ENCODE measurements at places on chromosomes 4 and X.
A peak's percentile ranks its signal among the peaks of the same experiment; 100 is the strongest.

DNA sequence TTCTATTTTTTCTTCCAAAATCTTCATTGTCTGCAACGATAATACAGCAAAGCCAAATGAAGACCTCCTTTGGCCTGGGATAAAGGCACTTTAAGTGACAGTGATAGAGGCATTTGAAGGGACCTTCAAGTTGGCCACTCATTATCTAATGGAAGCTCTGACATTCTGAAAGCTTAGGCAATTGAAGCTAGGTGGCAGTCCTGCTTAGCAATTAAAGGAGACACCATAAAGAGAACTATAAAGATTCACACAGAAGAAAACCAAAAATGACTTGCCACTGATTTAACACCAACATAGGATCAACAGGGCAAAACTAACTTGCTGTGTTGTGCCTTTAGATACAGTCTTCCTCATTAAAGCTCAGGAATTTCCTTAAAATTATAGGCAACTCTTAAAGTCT, 103.3 kb upstream of the TSPAN7 start:
- DNase-seq = no peak

DNA sequence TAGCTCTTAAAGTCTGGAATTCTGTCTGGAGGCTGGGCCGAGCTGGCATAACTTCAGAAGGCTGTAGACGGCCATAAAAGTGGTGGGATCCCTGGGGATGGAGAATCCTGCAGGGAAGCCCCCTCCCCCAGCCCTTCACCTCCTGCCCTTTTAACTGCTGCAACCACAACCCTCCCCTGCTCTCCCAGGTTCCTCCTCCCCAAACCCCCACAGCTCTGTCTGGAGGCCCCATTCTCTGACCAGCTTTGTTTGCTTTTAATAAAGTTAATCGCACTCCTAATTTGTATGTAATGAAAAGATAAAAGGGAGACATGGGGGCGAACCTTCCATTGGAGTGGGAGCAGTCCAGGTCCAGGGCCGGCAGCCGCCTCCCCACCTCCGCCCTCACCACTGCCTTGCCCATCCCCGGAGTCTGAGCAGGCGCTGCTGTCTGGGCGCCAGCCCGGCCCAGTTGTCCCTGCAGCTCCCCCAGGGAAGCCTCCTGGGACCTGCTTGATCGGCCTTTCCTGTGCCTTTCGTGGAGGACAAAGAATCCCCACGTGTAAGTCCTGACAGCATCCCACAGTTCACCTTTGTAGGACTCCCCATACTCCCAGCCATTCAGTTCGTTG, 84.3 kb downstream of the PJA1 start:
- DNase-seq = no peak

- no peak for DNase-seq
These were observed 93.5 kb upstream of the GUCY1A1 start for GRCh38 chr4:155573126-155573525.

- DNase-seq = no peak
These were observed at the start of gene IGSF1 for GRCh38 chrX:131288738-131289511. TSS of gene IGSF1 (minus strand) at chrX:131289306. CDS start at chrX:131286674, 2,632 bp downstream.

DNA sequence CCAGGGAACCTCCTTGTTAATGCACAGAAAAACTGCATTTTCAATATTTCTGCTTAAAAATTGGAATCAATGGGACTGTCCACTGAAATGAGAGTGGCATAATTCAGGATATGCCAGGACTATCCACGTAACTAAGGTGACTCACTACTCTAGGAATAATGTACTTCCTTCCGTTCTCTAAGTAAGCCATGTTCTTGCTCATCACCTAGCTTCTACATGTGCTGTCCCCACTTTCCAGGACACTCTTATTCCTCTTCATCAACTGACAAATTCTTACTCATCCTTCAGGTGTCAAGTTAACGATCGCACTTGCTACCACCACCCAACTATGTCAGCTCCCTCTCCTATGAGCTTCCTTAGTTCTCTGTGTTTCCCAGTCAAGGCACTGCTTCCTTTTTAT, 342.8 kb upstream of the F9 start:
- DNase-seq = no peak

GRCh38 chr4:38574559-38575333, 89.3 kb upstream of the KLF3 start:
- peak; percentile 72 for DNase-seq

- DNase-seq = no peak
These were observed 35.9 kb upstream of the CXorf38 start for GRCh38 chrX:40683245-40683644.

- no peak for DNase-seq
These were observed 376 bp upstream of the C4orf36 start for GRCh38 chr4:86892636-86892960.

DNA sequence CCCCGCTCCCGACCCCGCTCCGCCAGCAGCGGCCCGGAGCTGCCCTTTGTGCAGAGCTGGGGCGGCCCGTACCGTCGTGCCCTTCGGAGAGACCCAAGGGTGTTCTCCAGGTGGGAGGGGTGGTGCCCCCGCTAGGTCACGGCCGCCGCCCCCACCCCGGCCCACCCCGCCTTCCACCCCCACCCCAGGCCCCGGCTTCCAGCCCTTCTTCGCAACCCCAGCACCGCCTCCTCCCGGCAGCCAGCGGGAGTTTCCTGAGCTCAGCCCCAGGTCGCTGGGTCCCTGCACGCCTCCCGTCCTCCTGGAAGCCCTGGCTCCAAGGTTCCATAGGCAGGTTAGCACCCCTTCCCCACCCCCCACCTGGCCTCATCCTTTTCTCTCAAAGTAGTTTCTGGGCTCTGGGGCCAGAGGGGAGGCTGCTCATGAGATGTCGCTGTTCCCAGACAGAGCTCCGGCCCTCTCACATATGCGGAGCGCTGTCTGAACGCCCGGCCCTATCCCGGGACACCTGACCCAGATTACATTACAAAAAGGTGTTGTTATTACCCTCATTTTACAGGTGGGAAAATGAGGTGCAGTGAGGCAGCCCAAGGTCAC, 25.2 kb upstream of the FGFR3 start:
- DNase-seq = no peak

GRCh38 chr4:184648313-184649025, 778 bp downstream of the CASP3 start:
- no peak for DNase-seq

DNA sequence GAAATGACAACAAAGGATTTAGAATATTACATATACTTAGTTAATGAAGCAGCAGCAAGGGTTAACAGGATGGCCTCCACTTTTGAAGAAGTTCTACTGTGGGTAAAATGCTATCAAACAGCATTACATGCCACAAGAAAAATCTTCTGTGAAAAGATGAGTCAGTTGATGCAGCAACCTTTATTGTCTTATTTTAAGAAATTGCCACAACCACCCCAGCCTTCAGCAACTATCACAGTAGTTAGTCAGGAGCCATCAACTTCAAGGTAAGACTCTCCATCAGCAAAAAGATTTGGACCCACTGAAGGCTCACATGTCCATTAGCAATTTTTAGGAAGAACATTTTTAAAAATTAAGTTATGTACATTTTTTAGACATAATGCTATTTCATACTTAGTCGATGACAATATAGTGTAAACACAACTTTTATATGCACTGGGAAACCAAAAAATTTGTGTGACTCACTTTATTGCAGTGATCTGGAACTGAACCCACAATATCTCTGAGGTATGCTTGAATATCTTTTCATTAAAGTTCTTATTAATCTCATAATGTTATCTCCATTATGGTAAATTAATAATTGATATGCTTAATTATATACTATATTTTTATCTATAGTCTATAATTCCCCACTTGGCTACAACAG, 81.2 kb downstream of the SPCS3 start:
- no peak for DNase-seq

DNA sequence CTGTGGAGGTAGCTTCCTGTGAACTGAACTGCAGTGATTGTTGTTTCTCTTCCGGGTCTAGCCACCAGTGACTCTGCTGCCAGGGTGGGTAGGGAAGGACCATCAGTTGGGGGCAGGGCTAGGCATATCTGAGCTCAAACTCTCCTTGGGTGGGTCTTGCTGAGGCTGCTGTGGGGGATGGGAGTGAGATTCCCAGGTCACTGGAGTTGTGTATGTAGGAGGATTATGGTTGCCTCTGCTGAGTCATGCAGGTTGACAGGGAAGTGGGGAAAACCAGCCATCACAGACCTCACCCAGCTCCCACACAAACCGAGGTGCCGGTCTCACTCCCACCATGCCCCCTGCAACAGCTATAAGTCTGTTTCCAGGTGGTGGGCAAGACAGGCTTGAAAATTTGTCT, 1937.8 kb downstream of the PCDH7 start:
- DNase-seq = no peak

- DNase-seq = peak; percentile 6
These were observed 37.7 kb upstream of the RAB33B start for GRCh38 chr4:139416073-139416673.

DNA sequence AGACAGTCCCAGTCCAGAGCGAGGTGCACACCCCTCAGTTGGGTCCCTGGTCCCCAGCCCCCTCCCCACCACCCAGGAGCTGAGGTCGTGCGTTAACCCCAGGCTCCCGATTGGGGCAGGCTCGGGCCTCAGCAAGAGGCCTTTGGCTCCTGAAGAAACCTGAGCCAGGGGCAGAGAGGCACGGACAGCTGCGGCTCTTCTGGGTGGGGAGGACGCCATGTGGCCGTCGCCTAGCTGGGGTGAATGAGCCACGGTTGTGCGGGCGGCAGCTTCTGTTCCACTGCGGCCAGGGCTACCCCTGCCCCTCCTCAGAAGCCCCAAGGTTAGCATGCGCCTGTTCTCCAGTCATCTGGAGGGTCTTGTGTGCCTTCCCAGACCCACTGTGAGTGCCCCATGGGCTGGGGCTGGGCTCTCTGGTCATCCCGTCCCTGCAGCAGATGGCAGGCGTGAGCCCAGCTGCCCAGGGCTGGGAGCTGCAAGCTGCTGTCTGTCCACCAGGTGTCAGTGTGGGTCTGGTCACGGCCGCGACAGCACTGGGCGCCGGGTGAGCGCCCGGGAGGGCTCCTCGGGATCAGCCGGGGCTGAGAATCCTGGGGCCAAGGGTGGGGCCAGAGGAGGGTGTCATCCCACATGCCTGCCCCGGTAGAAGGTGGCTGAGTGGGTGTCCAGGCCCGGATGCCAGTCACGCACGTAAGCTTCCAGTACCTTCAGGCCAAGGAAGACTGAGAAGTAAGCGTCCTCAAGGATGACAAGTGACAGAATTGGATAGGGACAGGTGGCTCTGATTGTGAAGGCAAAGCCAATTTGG, 21.9 kb downstream of the ATP2B3 start:
- no peak for DNase-seq

- DNase-seq = no peak
These were observed at the start of gene HSD17B13 for GRCh38 chr4:87322754-87323153. TSS of gene HSD17B13 (minus strand) at chr4:87322882. CDS start at chr4:87322841, 41 bp downstream.

GRCh38 chr4:52510939-52511565, 148.0 kb downstream of the USP46 start:
- no peak for DNase-seq

- no peak for DNase-seq
These were observed 509.8 kb downstream of the ARAP2 start for GRCh38 chr4:35734381-35735098.

GRCh38 chrX:25287521-25287920, 271.8 kb upstream of the ARX start:
- no peak for DNase-seq

DNA sequence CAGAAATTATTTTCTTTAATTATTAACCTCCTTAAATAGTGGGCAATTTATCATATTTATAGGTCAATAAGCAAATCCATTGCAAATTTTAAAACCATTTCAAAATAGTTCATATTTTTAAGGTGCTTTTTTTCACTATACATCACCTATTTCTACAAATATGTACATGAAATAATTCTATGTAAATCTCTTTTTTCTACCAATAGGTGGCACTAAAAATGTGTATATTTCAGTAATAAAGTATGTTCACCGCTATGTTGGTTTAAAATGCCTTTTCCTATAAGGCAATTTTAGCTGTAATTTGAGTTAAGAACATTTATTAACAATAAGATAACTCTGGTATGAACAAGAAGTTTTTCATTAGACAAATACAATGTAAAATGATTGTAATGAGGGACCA, 672.2 kb downstream of the KCTD8 start:
- DNase-seq = no peak

GRCh38 chr4:34964613-34965012, 1279.7 kb downstream of the ARAP2 start:
- DNase-seq = no peak

DNA sequence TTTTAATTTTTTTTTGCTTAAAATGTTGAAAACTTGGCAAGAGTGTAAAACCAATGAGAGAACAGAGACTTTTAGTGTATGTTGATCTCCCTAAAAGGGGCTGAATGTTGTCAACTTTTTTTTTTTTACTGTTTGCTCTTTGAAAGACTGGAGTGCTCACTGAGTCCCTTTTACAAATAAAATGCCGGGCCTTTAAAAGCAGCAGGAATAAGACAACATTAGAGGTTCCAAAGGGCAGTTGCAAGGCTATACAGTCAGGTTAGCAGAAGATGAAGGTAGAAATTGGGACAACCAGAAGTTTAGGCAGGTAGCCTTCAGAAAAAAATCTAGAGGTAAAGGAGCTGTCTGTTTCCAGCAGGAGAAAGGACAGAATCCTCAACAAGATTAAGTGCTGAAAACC, 132.5 kb upstream of the HTR2C start:
- no peak for DNase-seq

- DNase-seq = no peak
These were observed 143.7 kb upstream of the SMIM10 start for GRCh38 chrX:134847133-134847532.
